ENCODE measurements at places on chromosomes 7 and 10. TPM values are rescaled to one million over a fixed set of nuclear protein-coding genes. Genes with fewer than 3 reads are reported as not detected.
A peak's percentile ranks its signal among the peaks of the same experiment; 100 is the strongest.

The CPVL gene
- not detected for total RNA-seq

The PTN gene
- total RNA-seq: 33.3 TPM

The IRF5 gene
- total RNA-seq: under 0.01 TPM

The HYAL4 gene
- not detected for total RNA-seq

The ZNF425 gene
- 4.7 TPM for total RNA-seq

The LIPK gene
- total RNA-seq: not detected

DNA sequence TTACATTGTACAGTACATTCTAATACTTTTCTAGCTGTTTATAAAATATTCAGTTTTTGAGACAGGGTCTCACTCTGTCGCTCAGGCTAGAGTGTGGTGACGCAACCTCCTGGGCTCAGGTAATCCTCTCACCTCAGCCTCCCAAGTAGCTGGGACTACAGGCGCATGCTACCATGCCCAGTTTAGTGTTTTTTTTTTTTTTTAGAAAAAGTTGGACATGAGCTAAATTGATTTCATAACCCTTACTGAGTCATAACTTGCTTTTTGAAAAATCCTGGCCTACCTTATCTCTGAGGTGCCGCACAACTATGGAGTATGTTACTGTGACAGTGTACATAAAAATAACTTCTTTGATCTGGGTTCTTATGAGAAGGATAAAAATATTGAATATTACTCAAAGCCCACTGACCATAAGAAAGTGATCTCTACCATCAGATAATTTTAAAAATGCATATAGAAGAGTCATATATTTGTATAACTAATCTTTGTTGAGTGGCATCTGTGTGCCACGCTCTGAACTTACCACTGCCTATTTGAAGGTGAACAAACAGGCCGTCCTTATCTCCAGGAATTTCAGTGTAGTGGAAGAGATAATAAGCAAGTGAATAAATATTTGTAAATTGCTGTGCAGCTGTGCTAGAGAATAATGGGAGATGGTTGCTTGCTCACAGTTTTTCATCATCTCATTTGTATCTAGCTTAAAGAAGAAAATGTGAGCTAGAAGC is 73.2 kb downstream of the PPP1R9A start:
- DNase-seq: peak; percentile 19

- no peak for DNase-seq
These were observed 58.1 kb downstream of the NRP1 start for GRCh38 chr10:33276282-33276923.

- peak; percentile 46 for DNase-seq
These were observed 344.6 kb upstream of the AOAH start for GRCh38 chr7:37068902-37069301.

DNA sequence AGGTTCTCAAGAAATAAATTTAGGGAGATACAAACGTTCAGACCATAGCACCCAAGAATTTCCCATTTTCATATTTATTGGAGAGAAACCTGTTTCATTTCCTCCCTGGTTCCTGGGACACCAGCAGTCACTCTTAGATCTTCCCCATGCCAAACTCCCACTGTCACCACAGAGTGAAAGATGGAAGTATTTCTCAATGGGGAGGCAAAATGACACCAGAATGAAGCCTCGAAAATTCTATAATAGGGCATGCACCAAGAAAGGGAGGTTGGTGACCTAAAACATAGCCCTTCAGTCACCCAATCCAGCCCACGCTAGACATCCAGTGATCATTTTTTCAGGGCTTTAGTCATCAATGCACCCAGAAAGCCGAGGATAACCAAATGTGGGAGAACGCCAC is 148.1 kb upstream of the PLXDC2 start:
- no peak for DNase-seq

DNA sequence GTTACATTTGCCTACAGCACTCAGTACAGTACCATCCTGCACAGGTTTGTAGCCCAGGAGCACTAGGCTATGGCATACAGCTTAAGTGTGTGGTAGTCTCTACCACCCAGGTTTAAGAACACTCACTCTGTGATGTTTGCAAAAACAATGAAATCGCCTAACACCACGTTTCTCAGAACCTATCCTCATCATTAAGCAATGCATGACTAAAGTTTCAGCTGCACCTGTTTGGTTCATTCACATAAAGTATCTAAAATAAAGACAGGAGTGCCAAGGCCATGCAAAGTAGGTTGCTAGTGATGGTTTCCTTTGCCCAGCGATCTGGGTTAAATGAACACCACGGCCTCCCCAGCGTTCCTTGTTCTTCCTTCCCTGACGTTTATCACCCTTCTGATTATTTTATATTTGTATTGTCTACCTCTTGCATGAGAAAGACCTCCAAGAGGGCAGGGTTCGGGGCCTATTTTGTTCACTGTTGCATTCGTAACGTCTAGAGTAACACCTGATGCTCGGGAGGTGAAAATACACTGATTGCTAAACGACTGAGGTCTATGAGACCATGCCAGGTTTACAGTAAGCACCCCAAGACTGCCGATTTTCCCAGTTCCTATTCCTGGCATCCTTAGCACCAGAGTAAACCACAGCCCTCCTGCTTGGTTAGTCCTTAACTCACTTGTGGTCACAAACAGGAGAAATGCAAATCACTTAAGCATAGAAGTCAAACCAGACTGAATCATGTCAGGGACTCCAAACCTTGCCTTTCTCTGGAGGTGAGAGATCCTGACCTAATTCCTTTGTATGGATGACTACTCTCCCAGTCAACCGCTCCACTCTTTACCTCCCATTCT is 204.1 kb upstream of the NFE2L3 start:
- DNase-seq: no peak

DNA sequence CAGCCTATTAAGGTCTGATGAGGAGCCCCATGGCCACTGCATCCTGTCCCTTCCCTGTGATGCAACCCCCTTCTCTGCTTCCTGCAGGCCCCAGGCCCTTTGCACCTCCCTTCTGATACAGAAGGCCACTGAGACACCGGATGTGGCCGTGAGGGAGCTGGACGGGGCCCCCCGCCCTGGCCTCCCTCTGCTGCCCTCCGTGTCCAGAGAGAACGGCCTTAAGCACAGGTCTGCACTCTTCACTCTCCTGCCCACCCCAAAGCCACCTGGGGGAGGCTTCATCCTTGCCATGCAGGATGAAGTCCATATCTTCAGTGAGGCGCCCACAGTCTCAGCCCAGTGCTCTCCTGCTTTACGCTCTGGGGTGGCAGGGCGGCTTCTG is 86.9 kb upstream of the GNA12 start:
- DNase-seq: peak; percentile 53

- DNase-seq: no peak
These were observed 117.3 kb upstream of the ZNF438 start for GRCh38 chr10:31148951-31149350.

DNA sequence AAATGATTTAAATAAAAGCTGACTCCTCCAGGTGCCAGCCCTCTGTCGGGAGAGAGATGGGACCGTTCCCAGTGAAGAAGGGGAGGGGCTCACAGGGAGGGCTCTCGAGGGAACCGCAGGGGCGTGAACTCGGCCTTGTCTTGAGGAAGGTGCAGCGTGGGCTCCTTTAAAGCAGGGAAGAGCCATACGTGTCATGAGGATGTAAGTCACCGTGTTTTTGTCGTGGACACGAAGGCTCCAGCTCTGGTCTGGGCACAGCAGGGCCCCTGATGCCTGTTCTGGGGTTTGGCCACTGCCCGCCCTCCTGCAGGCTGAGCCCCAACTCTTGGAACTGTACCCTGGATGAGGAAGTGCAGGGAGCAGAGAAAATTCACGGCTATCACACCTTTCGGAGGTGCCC is 45.0 kb downstream of the JAKMIP3 start:
- DNase-seq: no peak

DNA sequence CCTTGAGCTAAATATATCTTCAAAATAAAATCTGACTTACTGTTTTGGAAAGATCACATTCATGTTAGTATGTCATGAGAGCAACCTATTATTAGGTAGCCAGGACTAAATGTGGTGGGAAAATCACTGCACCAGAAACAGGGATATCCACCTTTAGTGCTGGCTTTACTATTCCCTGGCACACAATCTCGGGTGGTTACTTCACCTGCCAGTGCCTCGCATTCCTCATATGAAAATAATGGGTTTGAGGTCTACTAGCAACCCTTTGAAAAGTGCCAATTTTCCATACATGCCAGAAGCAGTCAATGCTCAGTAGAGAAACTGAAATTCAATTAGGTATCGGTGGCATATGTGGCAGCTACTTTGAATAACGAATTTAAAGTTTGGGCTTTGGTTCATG is 36.8 kb downstream of the PTN start:
- no peak for DNase-seq

DNA sequence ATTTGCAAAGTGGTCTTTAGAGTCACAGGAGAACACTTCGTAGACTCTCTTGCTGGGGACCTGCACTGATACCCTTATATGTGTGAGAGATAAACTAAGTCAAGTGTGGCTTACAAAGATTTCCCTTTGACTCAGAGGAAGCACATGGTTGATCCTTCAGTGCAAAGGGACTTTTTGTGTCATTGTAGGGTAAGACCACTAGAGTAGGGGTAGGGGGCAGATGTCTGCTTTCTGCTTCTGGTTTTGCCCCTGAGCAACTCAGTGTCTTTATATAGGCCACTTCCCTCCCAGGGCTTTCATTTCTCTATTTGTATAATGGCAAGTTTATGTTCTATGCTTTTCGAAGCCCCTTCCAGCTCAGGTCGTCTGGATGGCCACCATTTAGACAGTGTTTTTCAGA is 281.7 kb downstream of the SORCS3 start:
- no peak for DNase-seq

DNA sequence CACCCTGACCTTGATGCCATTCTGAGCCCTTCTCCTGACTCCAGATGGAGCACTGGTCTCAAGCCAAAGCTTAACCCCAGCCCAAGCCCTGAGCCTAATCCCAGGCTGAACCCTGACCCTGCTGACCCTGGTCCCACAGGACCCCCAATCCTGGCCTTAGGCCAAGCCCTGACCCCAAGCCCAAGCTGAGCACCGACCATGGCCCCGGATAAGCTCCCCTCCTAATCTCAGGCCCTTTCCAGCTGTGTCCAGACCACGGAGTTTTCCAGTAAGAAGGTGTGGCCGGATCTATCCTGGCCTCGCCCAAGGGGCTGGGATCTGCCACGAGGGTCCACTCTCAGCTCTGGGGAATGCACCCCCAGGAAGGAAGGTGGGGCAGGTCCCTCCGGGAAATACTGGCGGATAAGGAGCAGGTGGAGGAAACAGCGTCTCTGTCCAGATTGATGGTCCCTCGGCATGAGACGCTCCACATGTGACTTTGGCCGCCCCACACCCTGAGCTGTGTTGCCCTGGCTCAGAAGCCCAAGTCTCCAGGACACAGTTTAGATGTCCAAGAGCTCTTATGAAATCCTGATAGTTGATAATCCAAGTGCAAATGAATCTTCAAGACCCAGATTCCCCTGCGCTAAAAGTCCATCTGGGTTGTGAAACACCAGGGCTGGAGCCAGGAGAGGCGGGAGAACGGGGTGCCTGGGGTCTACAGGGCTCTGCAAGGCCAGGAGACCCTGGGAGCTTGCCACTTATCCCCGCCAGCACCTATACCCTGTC is 10.4 kb downstream of the ELN start:
- DNase-seq: peak; percentile 52

DNA sequence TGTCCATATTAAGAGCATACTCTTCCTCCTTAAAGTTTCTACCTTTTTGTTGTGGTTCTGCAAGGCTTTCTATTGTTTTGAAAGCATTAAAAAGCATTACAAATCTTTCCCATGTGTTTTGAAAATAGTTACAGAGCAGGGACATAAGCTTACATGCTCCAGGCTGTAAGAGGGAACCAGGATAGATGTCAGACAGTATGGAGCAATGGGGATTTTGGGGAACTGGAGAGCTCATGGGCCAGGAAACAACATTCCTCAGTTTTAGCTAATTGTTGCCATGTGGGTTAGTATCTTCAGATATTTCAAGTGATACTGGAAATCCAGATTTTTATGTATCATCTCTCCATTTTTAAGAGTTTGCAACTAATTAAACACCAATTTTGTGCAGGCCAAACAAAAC is 3.5 kb downstream of the MDFIC start:
- DNase-seq: no peak

DNA sequence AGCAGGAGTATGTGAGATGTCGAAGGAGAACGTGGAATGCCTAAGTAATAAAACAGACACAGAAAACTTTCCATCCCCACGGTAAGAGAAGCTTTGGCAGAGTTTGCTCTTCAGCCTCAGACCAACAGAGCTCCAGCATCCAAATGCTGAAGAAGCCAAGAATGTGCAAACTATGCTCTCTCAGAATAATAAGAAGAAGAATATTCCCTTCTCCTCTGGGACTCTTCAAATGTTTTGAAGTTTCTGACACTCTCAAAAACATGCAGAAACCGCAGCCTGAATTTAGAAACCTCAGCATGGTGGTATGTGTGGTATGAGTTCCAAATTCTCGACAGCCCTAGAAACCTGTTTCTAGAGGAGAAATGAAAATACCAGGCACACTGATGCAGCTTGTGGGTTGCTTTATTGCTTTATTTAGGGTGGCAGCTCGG is 113.3 kb downstream of the KCNMA1 start:
- peak; percentile 91 for DNase-seq

GRCh38 chr7:150372271-150373048 is 3.8 kb downstream of the REPIN1 start:
- DNase-seq: peak; percentile 39

DNA sequence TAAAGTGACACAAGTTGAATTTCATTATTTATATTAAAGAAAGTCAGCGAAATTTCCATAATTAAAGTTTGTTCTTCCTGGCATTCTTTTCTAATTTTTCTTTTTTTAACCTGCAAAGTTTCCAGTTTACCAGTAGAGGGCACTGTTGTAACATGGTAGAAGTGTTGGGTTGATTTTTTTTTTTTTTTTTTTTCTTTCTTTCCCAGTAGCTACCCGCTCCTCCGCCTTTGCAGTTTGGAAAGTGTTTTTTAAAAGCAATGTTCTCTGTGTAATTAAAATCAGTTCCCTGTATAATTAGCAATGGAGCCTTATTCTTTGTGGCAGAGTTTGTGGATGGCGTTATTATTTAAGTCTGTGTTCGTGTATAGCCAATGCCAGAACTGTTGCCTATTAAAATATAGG is 53.7 kb downstream of the TAF3 start:
- no peak for DNase-seq

DNA sequence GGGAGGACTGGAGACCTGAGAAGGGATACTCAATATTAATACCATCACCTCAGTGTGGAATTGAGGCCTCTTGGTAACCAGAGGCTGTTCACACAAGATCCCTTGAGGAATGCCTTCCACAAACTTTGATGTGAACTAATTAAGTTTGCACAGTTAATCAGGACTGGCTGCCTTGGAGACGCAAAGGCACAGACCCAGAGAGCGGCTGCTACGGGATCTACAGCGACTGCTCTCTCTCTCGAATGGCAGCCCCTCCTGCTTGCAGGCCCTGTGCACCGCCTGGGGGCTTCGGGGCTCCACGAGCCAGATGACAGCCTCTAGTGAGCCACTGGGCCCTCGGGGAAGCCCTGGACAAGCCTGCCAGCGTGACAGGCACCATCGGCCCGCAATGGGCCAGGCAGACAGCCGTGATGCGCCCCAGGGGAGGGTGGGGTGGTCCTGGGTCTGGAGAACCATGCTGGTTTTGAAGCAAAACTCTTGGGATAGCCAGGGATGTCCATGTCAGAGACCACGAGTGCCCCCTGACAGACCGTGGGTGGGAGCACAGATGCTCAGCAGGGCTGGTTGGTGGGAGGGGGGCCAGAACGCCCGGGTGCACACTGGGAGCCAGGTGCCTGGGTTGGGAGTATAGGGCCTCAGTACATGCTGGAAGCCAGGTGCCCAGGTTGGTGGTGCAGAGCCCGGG is 195.6 kb downstream of the ELFN1 start:
- DNase-seq: no peak

- DNase-seq: peak; percentile 55
These were observed 18.6 kb upstream of the GATA3 start for GRCh38 chr10:8035641-8036470.

Measured in osteoblast (primary cell).